Amygdala (tissue), 56 donors: ENCODE measurements at places on chromosomes 11 and 22.

GRCh38 chr11:19980388-19980787, 179.9 kb downstream of the DBX1 start:
- no peak for DNase-seq

DNA sequence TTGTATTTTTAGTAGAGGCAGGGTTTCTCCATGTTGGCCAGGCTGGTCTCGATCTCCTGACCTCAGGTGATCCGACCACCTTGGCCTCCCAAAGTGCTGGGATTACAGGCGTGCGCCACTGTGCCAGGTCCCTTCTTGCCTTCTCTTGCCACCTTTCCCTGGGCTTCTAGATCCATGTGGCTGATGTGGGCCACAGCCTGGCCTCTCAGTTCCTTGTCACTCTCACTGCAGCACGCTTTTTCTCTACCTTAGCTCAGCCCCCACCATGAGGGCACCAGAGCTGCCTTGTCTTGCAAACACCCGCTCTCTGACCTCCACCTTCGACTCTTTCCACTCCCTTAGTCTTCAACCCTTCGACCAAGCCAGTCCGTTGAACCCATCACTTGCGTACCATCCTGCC, 7.5 kb downstream of the CAPN1 start:
- no peak for DNase-seq

GRCh38 chr11:58782066-58782465, 50.3 kb upstream of the GLYAT start:
- DNase-seq: no peak

DNA sequence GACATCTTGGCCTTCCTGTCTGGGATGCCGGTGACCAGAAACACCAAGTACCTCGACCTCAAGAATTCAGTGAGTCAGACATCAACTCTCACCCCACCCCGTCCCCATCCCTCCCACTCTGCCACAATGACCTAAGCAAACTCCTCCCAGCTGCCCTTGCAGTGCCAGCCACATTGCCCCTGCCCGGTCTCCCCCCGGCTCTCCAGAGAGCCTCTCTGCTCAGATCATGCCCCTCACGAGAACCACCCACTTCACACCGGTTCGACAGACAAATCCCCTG, 23.6 kb upstream of the MYRF start:
- no peak for DNase-seq
